ENCODE measurements at places on chromosomes 3 and 15.

DNA sequence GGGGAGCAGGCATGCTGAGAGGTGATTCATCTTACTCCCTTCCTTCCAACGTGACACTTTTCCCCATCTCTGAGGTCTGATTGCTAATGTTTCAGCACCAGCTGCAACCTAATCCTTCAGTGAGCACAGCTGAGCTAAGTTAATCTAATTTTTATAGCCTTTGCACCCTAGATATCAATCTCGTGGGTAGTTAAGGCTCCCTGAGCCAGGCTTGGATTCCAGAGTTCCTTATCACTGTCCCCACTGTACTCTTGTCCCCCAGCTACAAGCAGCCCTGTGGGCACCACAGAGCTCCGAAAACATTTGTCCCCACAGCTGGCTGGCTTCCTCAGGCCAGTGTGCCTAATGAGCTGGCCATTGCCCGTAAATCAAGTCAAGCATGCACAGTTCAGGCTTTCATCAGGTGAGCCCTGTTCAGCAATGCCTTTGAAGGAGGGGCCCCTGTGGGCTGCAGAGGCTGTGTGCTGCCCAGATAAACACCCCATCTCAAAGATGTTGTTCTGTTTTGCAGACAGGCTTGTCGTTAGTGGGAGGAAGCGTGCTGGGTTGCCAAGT lies 376.9 kb upstream of the RASGRP1 start:
- DNase-seq: no peak

DNA sequence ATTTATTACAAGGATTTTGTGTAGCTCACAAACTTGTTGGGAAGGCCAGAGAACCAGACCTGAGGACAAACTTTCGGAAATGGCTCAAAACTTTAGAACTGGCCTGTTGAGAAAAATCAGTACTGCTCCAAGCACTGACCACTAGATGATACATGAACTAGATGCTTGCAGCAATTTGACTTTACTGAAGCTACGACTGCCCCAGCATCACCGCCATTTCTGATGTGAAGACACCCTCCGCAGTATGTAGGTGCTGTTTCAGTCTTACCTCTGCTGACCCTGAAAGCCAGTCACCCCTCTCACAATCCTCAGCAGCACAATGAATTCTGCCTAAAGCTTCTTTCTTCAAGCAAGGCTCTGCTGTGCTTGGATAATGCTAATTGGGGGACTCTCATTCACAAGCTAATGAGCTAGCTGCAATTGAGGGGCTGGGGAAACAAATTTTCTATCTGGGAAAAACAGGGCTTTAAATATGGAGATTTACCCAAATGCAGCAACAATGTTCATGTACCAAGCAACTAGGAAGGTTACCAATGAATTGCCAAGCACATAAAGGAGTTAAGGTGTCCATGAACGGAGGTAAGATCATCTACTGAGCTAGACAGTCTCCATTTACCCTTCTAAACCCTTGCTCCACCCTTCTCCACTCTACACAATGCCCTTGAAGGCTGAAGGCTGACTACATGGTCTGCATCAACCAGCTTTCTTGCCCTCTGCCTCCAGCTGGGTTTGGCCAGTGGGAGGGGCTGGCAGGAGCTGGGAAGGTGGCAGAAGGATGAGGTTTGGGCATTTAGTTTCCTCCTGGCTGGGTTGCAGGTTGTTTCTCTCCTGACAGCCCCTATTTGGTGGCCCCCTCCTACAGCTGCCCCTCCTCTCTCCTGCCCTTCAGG lies 53.2 kb upstream of the FSTL1 start:
- DNase-seq: no peak

- no peak for DNase-seq
Measured at GRCh38 chr3:131645638-131646037, 142.9 kb upstream of the MRPL3 start.

GRCh38 chr15:74365598-74366445 lies 1.6 kb downstream of the CYP11A1 start:
- DNase-seq: no peak

- DNase-seq: peak; percentile 75
Measured at GRCh38 chr3:125055913-125056745, at the start of gene HEG1. Gene HEG1, minus strand, starts transcription at chr3:125055997. Its CDS starts 107 bp downstream, at chr3:125055890.

- peak; percentile 22 for DNase-seq
Measured at GRCh38 chr15:23564821-23565394, 566 bp upstream of the MKRN3 start.

GRCh38 chr3:178618896-178619295 lies 82.7 kb downstream of the KCNMB2 start:
- no peak for DNase-seq

DNA sequence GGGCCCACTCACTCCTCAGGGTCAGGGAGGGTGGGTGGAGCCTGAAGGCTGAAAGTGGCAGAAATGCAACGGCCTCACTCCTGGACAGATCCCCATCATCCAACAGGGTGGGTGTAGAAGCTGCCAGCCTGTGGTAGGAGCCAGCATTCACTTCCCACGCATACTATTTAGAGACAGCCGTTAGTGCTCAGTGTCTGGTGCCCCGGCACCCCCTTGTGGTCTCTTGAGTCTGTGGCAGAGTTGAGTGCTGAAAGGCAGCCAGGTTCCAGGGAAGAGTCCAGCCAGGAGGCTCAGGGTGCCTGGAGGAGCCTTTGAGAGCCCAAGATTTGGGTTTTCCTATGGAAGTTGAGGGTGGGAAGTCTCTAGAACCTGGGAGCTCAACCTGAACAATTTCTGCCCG lies 2.1 kb upstream of the GNAT1 start:
- DNase-seq: peak; percentile 61

DNA sequence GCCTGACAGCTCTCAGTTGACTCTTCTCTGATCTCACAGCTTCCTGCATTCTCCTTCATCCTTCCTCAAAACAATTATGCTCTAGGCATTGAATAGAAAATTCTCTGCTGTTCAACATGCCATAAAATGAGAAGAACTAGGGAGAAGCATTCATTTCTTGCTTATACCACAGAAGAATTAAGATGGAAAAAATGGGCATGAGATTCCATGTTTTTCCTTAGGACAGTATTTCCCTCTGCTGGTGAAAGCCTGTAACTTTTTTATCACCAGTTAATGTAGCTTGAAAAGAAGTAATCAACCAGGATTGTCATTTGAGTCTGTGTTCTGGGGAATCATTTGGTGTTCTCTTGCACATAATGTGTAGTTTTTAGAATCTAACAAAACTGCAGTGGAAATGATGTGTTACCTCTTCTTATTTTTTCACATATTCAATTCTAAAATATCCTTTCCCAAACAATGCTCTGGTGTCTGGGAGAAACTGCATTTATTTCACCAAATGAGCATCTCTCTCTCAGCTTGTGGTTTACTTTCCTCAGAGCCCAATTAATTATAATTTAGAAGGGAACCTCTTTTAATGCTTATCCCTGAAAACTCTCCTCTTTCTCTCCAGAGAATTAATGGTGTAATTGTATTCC lies 92.8 kb upstream of the DCBLD2 start:
- DNase-seq: no peak

GRCh38 chr15:101023501-101024072 lies 104.4 kb downstream of the LRRK1 start:
- DNase-seq: no peak

- DNase-seq: no peak
Measured at GRCh38 chr3:152331018-152331541, 62.4 kb downstream of the MBNL1 start.

DNA sequence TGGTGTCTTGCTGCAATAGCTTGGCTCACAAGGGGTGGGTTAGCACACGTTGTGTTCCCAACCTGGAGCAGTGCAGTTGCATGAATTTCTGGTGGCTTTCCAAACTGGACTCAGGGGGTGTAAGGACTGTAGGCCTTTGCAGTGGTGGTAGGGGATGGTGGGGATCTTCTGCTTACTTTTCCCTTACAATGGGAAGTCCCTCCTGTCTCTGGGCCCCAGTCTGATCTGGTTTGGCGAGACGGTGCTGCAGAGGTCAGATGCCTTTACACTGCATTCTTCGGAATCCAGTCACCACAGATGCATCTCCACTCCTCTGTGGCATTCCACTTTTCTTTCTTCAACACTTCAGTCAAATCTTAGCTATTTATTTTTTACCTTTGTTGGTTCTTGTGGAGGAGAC lies 132.1 kb downstream of the DOCK3 start:
- no peak for DNase-seq

DNA sequence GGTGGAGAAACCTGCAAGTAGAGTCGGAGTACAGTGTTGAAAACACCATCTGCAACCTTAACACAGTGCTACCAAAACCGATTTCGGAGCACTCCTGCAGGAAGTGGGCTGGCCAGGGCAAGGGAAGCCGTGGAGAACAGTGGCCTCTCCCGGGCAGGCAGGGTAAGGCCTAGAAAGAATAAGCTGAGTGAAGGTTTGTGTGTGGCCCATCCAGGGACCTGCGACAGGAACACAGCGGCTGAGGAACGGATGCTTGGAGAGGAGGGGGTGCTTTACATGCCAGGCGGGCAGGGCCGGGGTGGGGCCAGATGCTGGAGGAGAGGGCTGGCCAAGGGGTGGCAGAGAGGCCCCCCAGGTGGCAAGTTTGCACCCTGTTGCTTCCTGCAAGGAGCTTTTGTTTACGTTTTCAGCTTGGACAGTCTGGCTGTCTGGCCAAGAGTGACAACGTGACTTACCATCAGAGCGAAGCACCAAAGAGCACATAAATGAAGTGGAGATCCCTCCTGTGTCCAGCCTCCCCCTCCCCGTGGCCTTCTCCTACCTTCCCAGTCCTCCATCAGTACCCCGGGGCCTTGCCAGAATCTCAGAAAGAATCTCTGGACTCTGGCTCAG lies 156.5 kb downstream of the PGPEP1L start:
- DNase-seq: peak; percentile 86

GRCh38 chr15:38526158-38526557 lies 38.5 kb downstream of the RASGRP1 start:
- no peak for DNase-seq

DNA sequence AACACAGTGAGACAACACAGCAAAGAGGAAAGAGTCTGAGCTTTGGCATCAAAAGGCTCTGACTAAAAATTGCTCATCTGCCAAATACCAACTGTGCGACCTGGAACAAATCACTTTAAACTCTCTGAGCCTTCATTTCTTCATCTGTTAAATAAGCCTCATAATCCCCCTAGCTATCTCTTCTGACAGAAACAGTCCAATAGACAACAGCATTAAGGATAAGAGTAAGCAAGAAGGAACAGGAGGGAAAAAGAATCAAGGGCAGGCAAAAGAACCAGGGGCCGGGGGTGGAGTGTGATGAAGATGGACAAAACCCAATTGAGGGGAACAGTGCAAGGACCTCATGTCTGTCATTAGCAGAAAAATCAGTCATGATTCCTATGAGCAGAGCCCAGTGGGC lies 79.4 kb upstream of the SETMAR start:
- no peak for DNase-seq

DNA sequence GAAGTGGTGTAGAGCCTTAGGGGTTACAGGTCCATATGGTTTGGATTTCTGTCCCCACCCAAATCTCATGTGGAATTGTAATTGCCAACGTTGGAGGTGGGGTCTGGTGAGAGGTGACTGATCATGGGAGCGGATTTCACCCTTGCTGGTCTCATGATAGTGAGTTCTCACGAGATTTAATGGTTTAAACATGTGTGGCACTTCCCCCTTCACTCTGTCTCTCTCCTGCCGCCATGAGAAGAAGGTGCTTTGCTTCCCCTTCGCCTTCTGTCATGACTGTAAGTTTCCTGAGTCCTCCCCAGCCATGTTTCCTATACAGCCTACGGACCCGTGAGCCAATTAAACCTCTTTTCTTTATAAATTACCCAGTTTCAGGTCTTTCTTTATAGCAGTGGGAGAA lies 43.1 kb upstream of the MFGE8 start:
- DNase-seq: no peak

DNA sequence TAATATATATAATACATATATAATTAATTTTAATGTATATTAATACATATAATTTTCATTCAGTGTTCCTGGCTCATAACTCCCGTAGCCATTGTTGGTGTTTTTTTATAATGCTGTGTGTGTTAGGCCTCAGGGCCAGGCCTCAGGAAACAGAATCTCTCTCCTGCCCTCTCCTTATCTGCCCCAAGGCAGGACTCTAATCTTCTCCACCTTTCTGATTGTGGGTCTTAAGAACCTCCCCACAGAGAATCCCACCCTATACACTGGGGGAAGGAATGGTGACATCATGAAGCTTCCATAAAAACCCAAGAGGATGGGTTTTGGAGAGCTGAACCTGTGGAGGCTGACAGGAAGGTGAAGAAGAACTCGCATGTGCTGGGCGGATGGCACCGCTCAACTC lies 4.0 kb upstream of the FMN1 start:
- no peak for DNase-seq

DNA sequence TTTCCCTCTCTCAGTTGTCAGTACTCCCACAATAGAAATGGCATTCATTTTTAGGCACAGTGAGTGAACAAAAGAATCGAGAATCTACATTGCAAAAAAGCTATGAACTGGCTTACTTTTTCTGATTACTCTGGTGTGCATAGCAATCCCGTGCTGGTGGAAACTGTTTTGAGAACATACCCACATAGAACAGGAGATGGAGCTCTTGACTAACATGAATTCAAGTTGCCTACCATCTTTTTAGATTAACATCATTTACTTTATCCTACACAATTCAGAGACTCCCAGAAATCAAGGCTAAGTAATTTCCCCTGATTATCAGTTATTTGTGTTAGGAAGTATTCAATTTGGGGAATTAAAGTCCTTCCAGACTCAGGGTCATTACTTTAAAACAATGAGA lies 326.6 kb downstream of the ARPP21 start:
- DNase-seq: no peak

- DNase-seq: no peak
Measured at GRCh38 chr15:76204916-76205460, 106.3 kb downstream of the ETFA start.

DNA sequence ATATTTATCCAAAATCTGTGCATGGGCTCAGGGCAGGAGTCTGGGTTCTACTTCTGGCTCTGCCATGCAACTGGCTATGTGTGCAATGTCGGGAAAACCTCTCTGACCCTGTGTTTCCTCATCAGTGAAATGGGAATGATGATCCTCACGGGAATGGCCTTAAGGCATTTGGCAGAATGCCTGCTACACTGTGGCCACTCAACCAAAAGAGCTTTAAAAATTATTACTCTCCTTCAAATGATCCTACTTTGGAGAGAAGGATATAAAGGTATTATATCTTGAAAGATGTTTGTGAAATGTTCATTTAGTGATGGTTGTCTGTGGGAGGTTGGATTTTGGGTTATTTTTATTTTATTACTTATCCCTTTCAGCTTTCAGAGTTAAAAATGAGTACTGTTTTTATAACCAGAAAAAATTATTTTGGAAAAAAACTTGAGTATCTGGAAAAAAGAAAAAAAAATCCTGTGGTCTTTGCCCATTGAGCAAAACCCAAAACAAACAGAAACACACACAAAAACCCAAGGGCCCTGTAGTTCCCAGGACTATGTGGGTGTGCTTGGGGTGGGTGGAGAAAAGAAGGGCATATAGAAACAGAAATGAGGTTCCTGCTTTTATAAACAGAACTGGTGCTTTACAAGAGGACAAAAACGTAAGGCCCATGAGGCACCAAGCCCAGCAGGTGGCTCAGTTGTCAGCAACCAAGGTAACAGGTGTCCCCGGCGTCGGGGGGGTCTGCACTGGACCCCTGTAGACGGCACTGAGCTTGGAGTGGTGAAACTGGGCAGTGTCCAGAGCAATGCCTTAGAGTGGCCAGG lies 22.0 kb downstream of the RGMA start:
- no peak for DNase-seq

DNA sequence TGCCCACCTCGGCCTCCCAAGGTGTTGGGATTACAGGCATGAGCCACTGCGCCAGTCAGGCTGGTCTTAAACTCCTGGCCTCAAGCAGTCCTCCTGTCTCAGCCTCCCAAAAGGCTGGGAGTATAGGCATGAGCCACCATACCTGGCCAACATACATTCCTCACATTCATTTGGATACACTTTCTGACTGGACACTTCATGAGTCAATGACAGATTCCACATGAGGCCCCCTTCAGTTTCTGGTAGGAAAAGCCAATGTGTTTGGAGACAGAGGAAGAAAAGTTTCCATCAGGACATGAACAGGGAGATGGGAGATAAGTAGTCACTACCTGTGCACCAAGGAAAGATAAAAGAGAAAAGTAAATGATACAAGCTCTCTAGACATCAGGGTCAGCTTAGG lies 49.4 kb upstream of the GSK3B start:
- DNase-seq: no peak
